ENCODE measurements at places on chromosomes 2 and 18.
A peak's percentile ranks its signal among the peaks of the same experiment; 100 is the strongest.

DNA sequence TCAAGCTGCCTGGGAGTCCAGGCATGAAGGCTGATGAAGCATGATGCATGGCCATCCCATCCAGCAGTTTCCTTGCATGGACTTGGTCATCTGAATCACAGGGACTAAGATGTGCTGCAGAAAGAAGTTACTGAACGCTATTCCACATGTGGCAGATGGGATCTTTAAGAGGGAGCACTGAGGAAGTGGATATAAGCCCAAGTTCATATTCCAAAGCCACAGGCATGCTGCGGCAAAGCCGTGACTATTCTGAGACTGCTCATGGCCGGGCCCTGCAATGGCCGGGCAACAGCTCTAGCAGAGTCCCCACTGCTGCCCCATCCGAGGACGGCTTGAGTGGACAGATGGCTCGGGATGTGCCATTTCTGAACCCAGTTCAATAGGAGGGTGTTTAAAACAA, 61.5 kb downstream of the STPG4 start:
- no peak for DNase-seq

- no peak for DNase-seq
Observed at GRCh38 chr18:45670281-45670962, 53.6 kb upstream of the SLC14A1 start.

GRCh38 chr2:44389895-44390294, 28.1 kb downstream of the CAMKMT start:
- DNase-seq = no peak

DNA sequence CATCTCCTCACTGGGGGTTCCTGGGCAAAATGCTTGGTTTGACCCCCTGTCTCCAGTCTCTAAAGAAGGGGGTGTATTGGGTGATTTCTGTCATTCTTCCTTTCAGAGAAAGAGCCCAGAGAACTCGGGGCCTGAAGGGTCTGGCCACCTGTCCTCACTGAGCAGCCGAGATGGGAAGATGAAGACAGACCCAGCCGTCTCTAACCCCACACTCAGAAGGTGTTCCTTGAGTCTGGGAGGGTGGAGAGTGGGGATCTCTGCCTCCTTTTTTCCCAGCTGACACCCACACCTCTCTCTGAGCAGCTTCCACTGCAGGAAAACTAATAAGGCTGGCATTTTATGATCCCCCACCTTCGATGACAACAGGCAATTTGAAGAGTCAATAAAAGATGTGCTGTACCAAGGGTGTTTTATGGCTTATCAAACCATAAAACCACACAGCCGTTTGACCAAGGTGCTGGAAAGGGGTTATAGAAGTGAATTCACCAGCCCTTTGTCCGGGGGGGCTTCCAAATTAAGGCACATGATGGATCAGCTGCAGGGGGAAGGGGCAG, 213.8 kb downstream of the SMAD2 start:
- DNase-seq = no peak

DNA sequence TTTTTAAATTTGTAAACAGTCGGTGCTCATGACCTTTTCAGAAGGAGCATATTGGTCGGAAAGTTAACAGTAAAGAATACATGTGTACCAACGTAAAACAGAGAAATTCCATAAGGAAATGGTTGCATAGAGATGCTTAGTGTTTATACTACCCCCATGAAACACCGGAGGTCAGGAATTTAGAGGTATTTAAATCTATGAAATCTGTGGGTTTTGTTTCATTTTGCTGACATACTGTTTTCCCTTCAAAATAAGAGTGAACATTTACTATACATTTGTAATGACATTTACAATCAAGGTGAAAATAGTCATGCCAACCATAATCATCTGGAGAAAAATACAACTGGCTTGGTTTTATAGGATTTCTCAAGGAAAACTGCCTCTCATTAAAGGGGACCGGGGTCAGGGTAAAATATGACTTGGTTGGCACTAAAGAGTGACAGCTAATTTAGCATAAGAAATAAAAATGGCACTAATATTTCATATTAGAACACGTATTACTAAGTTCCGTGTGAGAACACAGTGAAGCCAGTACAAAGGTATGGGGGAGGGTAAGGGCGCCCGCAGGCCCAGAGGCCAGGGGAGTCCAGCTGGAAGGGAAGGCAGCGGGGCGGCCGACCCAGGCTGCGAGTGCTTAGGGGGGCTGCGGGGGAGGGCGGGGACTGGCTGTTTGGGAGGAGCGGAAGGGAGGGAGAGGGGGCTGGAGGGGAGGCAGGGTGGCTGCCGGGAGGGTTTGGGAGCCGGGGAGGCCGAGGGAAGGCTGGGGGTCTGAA, 1.1 kb upstream of the RNU4ATAC start:
- peak; percentile 46 for DNase-seq

DNA sequence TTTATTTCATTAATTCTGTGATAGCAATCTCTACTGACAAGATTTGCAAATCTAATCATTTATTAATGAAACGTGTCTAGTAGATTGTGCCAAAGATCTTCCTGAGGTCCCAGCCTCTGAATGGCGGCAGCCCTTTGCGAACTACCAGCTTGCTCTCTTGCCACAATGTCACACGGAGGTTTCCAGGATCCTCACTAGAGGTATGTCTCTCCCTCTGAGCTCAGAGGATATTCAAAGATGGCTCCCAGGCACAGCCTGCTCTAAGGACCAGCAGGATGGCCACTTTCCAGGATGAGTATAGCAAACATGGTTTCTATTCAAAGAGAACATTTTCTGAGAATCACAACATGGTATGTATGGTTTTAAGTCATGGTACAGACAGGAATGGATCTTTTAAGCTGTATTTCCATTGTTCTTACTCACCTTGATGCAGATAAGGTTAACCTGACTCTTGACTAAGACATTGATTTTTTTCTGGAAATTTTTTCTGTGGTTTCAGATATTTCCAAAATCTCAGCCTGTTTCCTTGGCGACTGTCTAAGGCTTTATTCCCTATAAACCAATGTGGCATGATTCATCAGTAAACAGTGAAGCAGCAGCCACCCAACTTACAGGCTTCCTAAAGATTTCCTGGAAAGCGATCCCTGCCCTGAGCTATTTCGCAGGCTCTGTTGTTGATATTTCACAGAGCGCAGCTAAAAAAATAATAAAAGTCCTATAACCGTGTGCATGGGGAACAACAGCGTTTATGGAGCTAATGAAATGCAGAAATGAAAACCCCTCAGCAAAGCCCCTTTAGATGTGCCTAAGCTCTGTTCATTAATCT, 54.1 kb upstream of the KLF7 start:
- peak; percentile 58 for DNase-seq

- no peak for DNase-seq
Observed at GRCh38 chr2:237883951-237884446, 24.6 kb downstream of the RAMP1 start.

GRCh38 chr2:68487773-68488355, 20.5 kb downstream of the APLF start:
- peak; percentile 8 for DNase-seq

- no peak for DNase-seq
Observed at GRCh38 chr2:217989221-217989948, 13.4 kb downstream of the TNS1 start.

GRCh38 chr2:53752385-53752784, 15.2 kb upstream of the CHAC2 start:
- DNase-seq = no peak

DNA sequence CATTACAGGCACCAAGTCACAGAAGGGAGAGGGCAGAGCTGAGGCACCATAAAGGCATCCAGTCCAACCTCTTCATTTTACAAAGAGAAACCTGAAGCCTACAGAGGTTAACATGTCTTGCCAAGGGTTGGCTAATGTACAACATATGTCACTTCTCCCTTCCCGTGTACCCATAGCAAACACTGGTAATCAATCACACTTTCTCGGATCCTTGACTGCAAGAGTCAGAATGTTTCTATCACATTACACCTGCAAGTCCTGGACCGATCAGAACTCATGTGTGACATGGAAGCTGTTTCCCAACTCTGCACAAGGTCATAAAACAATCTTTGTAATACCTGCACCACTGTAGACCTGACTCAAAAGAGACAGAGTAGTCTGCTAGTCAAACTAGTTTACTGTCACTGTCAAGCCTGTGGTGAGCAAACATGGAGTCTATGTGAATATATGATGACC, 6.0 kb downstream of the ANKRD44 start:
- no peak for DNase-seq

GRCh38 chr2:8146132-8147005, 535.5 kb upstream of the ID2 start:
- peak; percentile 5 for DNase-seq

GRCh38 chr2:216215658-216216390, 106.7 kb downstream of the XRCC5 start:
- DNase-seq = peak; percentile 20

DNA sequence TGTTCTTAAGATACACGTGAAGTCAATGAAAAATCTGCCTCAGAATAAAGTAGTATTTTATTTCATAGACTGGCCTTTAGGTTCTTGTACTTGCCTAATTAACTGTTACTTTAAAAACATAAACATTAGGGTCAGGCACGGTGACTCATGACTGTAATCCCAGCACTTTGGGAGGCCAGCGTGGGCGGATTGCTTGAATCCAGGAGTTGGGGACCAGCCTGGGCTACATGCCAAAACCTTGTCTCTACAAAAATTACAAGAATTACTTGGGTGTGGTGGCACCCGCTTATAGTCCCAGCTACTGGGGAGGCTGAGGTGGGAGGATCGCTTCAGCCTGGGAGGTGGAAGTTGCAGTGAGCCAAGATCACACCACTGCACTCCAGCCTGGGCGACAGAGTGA, 16.0 kb upstream of the SNORC start:
- DNase-seq = no peak

GRCh38 chr2:204950695-204951346, 405.5 kb downstream of the PARD3B start:
- no peak for DNase-seq

DNA sequence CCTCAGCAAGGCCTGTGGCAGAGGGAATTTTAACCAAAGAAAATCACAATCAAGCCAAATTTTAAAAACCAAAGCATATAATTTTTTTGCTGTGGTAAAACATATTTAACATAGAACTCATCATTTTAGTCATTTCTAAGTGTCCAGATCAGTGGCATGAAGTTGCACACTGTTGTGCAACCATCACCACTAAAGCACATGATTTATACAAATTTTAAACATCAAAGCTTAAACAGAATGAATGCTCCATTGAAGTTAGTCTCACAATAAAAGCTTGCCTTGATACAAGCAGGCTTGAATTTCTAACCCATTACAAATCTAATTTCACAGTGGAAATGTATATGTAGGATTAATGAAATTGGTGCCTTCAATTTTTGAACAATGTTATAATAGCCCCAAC, 31.2 kb downstream of the FTCDNL1 start:
- DNase-seq = no peak

- no peak for DNase-seq
Observed at GRCh38 chr2:233289648-233290047, 18.0 kb upstream of the SAG start.

DNA sequence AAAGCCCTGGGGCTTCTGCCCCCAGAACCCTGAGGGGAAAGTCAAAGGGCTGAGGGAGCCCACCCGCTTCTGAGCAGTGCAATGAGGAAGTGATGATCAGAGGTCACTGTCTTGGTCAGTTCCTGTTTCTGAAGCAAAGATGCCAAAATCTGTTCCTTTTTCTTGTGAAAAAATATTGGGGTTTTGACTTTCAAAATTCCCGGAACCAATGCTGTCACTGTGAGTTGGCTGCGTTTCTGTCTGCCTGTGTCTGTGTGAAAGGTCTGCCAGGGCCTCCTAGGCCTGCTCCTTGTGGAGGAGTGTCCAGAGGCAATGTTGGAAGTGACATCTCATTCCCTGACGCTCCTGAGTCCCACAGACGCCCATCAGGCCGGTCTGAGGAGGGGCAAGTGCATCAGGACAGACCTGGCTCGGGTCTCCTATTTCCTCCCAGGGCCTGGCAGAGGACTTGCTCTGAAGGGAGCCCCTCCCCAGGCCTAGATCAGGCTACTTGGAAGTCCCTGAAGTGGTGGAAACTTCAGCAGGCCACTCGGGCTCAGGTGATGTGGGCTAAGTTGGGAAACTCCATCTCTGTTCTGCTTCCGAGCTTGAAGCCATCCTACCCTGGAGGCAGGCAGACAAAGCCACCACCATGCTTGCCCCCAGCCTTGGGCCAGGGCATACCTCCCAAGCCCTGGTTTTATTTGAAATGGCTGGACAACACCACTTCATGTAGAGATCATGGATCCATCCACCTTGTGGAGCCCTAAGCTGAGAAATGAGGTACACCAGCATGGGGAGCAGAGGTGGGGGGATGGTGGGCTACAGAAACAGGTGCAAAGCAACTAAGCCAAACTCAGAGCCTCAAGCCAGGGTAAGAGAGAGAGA, 51.0 kb downstream of the PKDCC start:
- DNase-seq = no peak

DNA sequence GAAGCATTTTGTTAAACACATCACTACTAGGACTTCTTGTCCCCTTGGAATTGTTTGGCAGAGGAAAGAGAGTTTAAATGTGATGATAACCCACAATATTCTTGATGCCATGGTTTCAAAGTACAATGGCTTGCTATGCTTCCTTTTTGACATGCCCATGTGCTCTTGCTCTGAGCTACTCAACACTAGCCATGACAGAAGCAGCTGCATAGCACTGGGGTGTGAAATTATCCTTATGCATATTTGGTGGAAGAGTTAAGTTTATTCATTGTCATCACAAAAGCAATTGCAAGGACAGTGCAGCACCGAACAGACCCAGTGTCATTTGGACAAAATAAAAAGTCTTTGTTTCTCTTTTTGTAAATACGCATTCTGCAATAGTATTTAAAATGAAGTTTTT, 209.9 kb upstream of the CDH20 start:
- no peak for DNase-seq

GRCh38 chr2:122800781-122801180, 1045.3 kb downstream of the TSN start:
- no peak for DNase-seq

- DNase-seq = no peak
Observed at GRCh38 chr2:129734343-129735034, 245.0 kb upstream of the RAB6C start.

GRCh38 chr2:31274401-31275075, 40.6 kb downstream of the EHD3 start:
- DNase-seq = no peak

- DNase-seq = no peak
Observed at GRCh38 chr2:233839447-233839820, 14.9 kb downstream of the HJURP start.

GRCh38 chr2:68879296-68879695, 8.1 kb upstream of the BMP10 start:
- no peak for DNase-seq

DNA sequence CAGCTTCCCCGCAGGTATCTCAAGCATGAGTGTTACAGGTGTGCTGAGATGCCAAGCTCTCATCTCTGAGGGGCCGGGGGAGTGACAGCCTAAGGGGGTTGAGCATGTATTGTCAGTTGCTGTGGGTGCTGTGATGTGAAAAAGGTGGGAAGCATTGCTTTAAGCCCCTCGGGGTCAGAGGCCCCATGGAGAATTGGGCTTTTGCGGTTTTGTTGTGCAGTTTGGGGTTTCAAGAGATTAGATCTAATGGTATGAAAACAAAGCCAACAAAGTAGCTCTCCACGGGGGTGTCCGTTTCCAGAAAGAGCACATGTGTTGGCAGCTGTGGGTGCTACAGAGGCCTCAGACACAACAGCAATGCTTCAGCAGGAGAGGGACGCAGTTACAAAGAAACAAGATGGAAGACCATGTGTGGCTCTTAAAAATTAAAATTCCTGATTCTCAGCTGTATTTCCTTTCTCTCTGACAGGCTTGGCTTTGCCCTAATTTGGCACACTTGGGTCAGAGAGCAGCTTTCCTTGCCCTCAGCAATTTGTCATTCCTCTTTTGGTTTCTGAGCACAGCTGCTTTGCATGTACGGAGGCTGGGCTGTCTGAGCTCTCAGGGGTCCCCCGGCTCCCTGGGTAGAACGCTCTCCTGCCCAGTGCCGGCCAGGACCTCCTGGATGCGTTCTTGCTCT, 69.9 kb downstream of the TMEM247 start:
- DNase-seq = no peak

GRCh38 chr2:42339191-42339912, 21.7 kb downstream of the COX7A2L start:
- DNase-seq = peak; percentile 66
